ENCODE measurements at places on chromosomes 16 and 17. TPM values are rescaled to one million over a fixed set of nuclear protein-coding genes. Genes with fewer than 3 reads are reported as not detected.

GRCh38 chr17:79388556-79389295 is 222.1 kb downstream of the RBFOX3 start:
- H3K27me3 ChIP-seq, result peaks cover 7% of the 10 kb centered on the region
- H3K36me3 ChIP-seq, result no peaks in the 10 kb centered on the region
- no peak overlapping the region for H3K27ac ChIP-seq
- no peak overlapping the region for H3K4me3 ChIP-seq
- no peak for DNase-seq

- H3K4me1 ChIP-seq, result no peaks in the 10 kb centered on the region
- H3K36me3 ChIP-seq, result no peaks in the 10 kb centered on the region
- H3K27me3 ChIP-seq, result no peaks in the 10 kb centered on the region
Observed at GRCh38 chr17:11182430-11182829, 58.6 kb upstream of the SHISA6 start.

GRCh38 chr16:89123831-89124100 is 30.1 kb downstream of the ACSF3 start:
- peaks cover 42% of the 10 kb centered on the region for H3K36me3 ChIP-seq
- no peak overlapping the region for H3K27ac ChIP-seq
- no peaks in the 10 kb centered on the region for H3K4me1 ChIP-seq

Gene DHX58
- total RNA-seq, result 1.7 TPM

Gene NPIPB9
- not detected for total RNA-seq

- H3K27me3 ChIP-seq, result no peaks in the 10 kb centered on the region
- H3K27ac ChIP-seq, result no peak overlapping the region
- peaks cover 6% of the 10 kb centered on the region for H3K4me1 ChIP-seq
- no peaks in the 10 kb centered on the region for H3K36me3 ChIP-seq
Observed at GRCh38 chr17:81967533-81968395, 6.8 kb upstream of the NOTUM start.

Gene KRT27
- not detected for total RNA-seq

GRCh38 chr17:5902181-5903140 is 167.7 kb upstream of the WSCD1 start:
- H3K4me3 ChIP-seq, result no peak overlapping the region
- no peak for DNase-seq

- peaks cover 4% of the 10 kb centered on the region for H3K4me1 ChIP-seq
- H3K27ac ChIP-seq, result peak overlapping the region; percentile 45
- H3K36me3 ChIP-seq, result no peaks in the 10 kb centered on the region
- H3K4me3 ChIP-seq, result no peak overlapping the region
Observed at GRCh38 chr17:75864448-75864871, 9.3 kb upstream of the WBP2 start.

GRCh38 chr16:21145738-21146137 is 4.9 kb downstream of the DNAH3 start:
- no peak overlapping the region for H3K4me3 ChIP-seq
- no peak for DNase-seq
- no peak overlapping the region for H3K27ac ChIP-seq

- no peak for DNase-seq
- H3K4me1 ChIP-seq, result no peaks in the 10 kb centered on the region
- H3K36me3 ChIP-seq, result no peaks in the 10 kb centered on the region
- no peak overlapping the region for H3K4me3 ChIP-seq
- H3K27me3 ChIP-seq, result no peaks in the 10 kb centered on the region
- H3K27ac ChIP-seq, result no peak overlapping the region
Observed at GRCh38 chr16:2715966-2716885, 3.8 kb downstream of the PRSS27 start.

- H3K36me3 ChIP-seq, result no peaks in the 10 kb centered on the region
- H3K27me3 ChIP-seq, result no peaks in the 10 kb centered on the region
- H3K4me3 ChIP-seq, result no peak overlapping the region
Observed at GRCh38 chr16:51922476-51922875, 624.5 kb downstream of the TOX3 start.

GRCh38 chr16:84207251-84207650 is 16.3 kb downstream of the ADAD2 start:
- H3K27ac ChIP-seq, result no peak overlapping the region
- DNase-seq, result no peak
- no peaks in the 10 kb centered on the region for H3K27me3 ChIP-seq
- H3K36me3 ChIP-seq, result no peaks in the 10 kb centered on the region
- no peak overlapping the region for H3K4me3 ChIP-seq

DNA sequence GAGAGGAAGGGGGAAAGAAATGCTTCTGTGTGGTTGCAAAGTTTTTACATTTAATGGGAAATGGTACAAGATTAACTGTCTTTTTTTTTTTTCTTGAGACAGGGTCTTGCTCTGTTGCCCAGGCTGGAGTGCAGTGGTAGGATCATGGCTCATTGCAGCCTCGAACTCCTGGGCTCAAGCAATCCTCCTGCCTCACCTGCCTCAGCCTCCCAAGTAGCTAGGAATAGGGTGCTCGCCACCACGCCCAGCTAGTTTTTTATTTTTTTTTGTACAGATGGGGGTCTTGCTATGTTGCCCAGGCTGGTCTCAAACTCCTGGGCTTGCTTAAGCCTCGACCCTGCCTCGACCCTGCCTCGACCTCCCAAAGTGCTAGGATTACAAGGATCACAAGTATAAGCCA is 3.8 kb upstream of the ROGDI start:
- no peak overlapping the region for H3K27ac ChIP-seq
- no peaks in the 10 kb centered on the region for H3K27me3 ChIP-seq

DNA sequence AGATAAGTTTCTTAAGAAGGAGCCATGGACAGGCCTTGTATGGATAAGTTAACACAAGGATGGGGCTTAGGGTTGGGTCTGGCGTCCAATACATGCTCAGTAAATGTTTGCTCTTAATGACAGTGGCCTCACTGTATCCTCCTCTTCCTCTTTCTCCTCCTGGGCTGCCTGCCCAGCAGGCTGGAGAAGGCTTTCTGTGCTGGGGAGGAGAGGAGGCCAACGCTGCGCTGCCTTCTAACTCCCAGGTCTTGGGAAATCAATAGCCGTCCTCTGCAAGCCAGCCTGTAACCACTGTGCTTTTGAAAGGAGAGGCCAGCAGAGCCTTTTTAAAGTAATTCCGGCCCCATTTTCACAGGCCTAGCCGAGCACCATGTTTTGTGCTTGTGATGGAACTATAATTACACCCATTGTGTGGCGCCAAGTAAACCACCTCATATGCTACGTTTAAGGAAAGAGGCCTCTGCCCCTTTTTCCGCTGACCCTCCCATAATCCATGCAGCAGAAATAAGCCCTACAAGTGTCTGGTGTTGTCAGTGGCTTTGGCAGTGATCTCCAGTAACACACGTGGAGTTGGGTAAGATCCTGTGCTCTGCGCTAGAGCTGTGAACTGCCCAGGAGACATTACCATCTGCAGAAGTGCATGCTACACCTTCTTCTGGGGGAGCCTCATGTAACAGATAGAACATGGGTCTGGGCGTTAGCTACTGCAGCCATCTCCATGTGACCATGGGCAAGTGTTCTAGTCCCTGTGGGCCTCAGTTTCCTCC is 368.2 kb downstream of the SNX29 start:
- H3K4me3 ChIP-seq, result no peak overlapping the region

GRCh38 chr17:81365601-81366585 is 29.4 kb upstream of the BAHCC1 start:
- H3K27ac ChIP-seq, result peak overlapping the region; percentile 74
- no peaks in the 10 kb centered on the region for H3K36me3 ChIP-seq
- H3K4me3 ChIP-seq, result peak overlapping the region; percentile 20
- peaks cover 9% of the 10 kb centered on the region for H3K4me1 ChIP-seq
- DNase-seq, result peak; percentile 83

DNA sequence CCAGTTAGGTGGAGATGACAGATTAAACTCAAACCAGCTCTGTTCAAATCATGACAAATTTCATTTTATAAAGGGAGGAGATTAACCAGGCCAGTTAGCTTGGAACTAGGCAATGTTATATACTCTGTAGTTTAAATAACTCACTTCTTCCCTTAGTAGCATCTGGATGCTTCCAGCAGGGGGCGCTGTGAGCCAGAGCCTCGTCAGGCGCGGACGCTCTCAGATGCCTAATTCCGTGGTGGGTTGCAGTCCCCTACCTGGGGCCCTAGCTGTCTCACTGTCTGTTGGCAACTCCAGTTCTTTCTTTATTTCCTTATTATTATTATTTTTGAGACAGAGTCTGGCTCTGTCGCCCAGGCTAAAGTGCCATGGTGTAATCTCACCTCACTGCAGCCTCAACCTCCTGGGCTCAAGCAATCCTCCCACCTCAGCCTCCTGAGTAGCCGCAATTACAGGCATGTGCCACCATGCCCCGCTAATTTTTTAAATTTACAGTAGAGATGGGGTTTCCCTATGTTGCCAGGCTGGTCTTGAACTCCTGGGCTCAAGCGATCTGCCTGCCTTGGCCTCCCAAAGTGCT is 17.3 kb upstream of the WFDC1 start:
- no peaks in the 10 kb centered on the region for H3K27me3 ChIP-seq
- H3K27ac ChIP-seq, result no peak overlapping the region
- DNase-seq, result no peak
- no peaks in the 10 kb centered on the region for H3K4me1 ChIP-seq
- no peak overlapping the region for H3K4me3 ChIP-seq
- no peaks in the 10 kb centered on the region for H3K36me3 ChIP-seq

GRCh38 chr16:734208-734980 is 6.4 kb downstream of the CIAO3 start:
- no peak overlapping the region for H3K4me3 ChIP-seq
- H3K4me1 ChIP-seq, result peaks cover 2% of the 10 kb centered on the region
- H3K36me3 ChIP-seq, result peaks cover 76% of the 10 kb centered on the region

Gene EXOC3L1
- 11.2 TPM for total RNA-seq

Data from ascending aorta (tissue), 2 donors.